Activated T-cell treated with anti-CD3 and anti-CD28 coated beads, Interleukin-2, amount 50 U/mL, for 4 hours (primary cell): ENCODE measurements at places on chromosomes 11 and 22. TPM values are rescaled to one million over a fixed set of nuclear protein-coding genes. Genes with fewer than 3 reads are reported as not detected.

NLRP14 gene
- not detected for total RNA-seq

DNA sequence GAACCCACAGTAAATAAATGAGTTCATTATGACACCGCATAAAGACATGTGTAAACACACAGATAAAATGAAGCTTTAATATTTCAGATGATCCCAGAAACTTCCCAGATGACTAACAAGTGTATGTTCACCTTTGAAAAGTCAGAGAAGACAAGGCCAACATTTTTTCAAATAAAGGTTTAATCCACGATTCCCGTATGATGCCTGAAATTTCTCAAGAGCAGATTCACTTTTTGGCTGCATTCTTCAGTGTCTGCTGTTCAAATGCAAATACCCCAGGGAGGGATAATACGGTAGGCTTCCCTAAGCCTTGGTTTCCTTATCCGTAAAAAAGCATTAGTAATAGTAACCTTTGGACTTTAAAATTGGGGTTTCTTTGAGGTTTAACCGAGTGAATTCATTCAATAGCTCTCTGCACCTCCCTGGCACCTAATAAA is 62.5 kb downstream of the SYTL2 start:
- DNase-seq: no peak

GRCh38 chr22:20429254-20430100 is 8.1 kb downstream of the SCARF2 start:
- peak; percentile 75 for DNase-seq

- DNase-seq: no peak
Measured at GRCh38 chr11:1761857-1762536, 1.7 kb downstream of the CTSD start.

TMEM45B gene
- 0.48 TPM for total RNA-seq

- no peak for DNase-seq
Measured at GRCh38 chr22:38754751-38755154, 1.0 kb downstream of the SUN2 start.

- DNase-seq: no peak
Measured at GRCh38 chr11:19788435-19788834, 75.8 kb downstream of the NAV2 start.

GRCh38 chr11:63909591-63910506 is 7.1 kb downstream of the RCOR2 start:
- DNase-seq: no peak

GRCh38 chr22:47598864-47599263 is 836.4 kb downstream of the TBC1D22A start:
- no peak for DNase-seq

- DNase-seq: no peak
Measured at GRCh38 chr11:8067929-8068575, 13.0 kb upstream of the TUB start.

CASP5 gene
- total RNA-seq: not detected

AKIP1 gene
- 25.6 TPM for total RNA-seq

NXPE1 gene
- not detected for total RNA-seq

- DNase-seq: no peak
Measured at GRCh38 chr11:31725176-31725575, 85.9 kb downstream of the PAX6 start.

DNA sequence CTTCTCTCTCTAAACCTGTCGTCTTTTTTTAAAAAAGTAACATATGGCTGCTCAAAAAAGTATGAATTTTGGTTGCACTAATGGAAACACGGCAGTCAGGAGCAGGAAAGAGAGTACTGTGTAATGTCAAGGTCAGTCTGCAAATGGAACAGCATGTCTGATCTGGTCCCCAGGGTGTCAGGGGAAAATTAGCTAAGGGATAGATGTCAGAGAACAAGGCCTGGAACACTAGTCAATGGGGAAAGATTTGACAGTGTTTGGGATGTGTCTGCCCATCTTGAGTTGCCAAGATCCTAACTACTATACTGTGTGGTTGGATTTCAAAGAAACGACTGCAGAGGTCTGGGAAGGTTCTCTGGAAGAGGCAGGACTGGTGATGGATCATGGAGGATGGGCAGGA is 65.7 kb upstream of the PHOX2A start:
- DNase-seq: no peak

GRCh38 chr11:116104498-116105174 is 600.4 kb upstream of the CADM1 start:
- DNase-seq: no peak

PGGHG gene
- 16.6 TPM for total RNA-seq

DNA sequence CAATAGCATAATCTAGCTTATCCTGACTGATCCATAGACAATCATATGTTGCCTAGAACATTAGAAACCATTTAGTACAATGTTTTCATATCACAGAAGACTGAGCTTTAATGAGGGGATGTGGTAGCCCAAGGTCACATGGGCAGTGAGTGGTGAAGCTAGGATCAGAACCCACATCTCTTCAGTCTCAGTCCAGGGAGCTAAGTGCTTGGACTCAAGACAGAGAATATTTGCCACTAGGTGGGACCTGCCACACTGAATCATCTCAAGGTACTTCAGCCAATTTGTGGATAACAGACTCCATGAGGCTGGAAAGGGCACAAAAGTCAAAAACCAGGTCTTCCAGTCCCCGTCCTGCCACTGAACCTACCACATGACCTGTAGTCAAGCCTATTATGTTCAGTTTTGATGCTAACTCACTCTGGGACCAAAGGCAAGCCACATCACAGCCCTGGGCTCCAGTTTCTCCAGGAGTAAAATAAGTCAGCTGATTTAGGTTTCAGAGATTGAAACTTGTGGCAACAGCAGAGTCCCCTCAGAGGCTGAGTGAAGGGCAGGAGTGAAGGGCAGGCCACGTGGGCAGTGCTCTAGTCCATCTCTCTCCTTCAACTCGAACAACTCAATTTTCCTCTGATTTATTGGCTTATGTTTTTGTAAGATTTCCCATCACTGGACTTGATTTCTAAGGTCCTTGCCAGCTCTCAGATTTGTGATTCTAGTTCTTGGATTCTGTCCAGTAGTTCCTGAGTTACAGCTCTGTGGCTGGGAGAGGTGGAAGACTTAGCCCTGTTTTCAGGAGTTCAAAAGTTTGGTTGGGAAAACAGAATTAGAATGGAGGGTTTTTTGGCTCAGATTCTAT is 84.6 kb upstream of the PHOX2A start:
- DNase-seq: no peak

MAJIN gene
- total RNA-seq: not detected

- DNase-seq: no peak
Measured at GRCh38 chr11:6717426-6717825, 34.3 kb upstream of the MRPL17 start.

BIRC3 gene
- 105 TPM for total RNA-seq

KDM4D gene
- total RNA-seq: 0.90 TPM

DNA sequence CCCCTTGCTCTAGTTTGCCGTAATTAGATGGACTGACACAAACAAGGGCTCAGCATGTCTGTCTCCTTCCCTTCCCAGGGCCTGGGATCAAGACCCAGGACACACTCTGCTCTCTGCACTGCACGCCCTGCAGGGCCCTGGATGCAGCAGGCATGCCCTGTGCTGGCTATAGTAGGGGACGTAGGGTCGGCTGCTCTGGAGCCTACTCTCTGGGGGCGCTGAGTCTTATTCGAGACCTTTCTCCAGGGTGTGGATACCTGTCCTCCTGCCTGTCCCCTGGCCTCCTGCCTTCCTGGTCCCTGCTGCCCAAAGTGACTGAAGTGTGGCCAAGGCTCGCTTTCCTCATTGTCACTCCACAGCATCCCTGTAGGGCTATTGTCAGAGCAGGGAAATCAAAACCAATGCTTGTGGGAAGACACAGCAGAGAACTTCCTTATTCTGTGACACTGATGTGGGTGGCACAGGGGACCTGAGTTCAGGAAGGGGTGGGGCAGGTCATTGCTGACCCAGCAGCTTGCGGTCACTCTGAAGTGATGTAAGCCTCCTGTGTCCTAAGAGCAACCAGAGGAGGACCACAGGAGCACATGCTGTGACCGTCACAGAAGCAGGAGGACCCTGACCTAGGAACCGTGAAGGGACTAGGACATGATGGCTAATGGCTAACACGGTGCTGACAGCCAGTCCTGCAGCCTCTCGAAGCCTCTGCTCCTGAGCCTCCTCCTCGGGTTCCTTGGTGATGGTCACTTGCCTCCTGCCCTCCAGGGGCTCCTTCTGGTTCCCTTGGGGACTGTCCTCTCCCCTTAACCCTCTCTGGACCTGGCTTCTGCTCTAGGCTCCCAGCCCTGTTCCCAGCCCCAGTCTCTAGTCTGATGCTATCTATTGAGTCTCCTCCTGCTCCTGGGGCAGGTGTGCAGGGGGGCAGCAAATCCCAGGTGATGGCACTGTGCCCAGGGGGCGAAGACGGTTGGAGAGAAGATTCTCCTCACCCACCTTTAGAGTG is 10.3 kb downstream of the APOBEC3A start:
- DNase-seq: no peak

DNA sequence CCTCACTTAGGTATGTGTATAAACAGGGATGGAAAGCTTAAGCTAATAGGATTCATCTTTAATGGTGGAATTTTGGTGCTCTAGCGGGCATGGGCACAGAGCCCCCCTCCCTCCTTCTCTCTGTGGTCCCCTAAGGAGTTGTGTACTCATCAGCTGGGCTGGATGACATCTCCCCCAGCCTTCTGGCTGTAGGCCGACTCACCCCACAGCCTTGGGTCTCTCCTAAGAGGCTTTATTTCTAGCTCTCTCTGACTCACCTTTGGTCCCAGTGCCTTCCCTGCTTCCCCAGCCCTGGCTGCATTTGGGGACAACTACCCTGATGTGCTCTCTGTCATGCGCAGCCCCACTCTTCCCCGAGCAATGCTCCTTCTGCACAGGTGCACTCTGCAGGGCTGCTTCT is 26.9 kb downstream of the SLC6A5 start:
- no peak for DNase-seq

DNA sequence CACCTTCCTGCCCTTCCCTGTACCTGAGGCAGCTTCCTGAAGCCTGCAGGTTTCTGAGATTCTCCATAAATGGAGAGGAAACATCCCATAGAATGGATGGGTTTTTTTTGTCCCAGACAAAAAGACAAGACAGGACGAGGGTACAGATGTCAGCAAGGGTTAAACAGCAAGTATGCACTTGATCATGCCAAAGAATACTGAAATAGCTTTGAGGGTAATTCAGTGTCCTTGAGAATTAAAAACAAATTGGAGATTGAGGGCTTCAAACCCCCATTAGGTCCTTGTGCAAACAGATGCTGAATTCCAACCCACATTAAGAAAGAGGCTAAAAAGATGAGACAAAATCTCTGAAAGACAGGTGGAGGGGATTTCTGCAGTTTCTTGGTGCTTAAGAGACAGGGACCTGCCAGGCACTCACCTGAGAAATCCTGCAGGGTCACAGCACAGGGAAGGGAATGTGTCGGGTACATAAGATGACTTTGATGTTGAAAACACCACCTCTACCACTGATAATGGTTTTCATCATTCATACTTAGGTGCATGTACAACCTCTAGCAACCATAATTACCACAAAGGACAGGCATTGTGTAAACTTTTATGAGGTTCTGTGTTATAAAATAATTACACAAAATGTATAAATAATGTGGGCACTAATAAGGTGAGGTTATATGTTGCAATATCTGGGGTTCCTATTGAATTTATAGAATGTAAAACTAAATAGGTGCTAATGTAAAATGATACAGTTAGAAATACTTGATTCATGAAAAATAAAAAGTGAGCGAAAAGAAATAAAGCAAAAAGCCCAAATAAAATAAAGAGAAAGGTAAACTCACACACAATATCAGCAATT is 107.1 kb upstream of the TOP3B start:
- no peak for DNase-seq

DNA sequence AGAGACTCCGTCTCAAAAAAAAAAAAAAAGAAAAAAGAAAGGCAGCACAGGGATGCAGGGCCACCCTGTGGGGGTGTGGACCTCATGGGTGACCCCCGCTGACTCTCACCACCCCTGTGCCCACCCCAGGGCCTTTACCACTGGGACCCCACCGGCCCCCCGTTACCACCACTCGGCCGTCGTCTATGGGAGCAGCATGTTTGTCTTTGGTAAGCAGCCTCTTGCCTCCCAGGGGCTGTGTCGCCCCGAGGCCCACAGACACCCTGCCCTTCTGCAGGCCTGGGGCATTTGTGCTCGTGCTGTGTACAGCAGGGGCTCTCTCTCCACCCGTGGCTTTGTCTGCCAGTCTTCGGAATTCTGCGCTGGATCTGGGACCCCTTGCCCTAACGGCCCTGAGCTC is 5.3 kb downstream of the LZTR1 start:
- no peak for DNase-seq

- DNase-seq: no peak
Measured at GRCh38 chr22:28142361-28142961, 223.4 kb upstream of the PITPNB start.

GRCh38 chr11:120914601-120915000 is 109.3 kb upstream of the TBCEL start:
- DNase-seq: no peak

DNA sequence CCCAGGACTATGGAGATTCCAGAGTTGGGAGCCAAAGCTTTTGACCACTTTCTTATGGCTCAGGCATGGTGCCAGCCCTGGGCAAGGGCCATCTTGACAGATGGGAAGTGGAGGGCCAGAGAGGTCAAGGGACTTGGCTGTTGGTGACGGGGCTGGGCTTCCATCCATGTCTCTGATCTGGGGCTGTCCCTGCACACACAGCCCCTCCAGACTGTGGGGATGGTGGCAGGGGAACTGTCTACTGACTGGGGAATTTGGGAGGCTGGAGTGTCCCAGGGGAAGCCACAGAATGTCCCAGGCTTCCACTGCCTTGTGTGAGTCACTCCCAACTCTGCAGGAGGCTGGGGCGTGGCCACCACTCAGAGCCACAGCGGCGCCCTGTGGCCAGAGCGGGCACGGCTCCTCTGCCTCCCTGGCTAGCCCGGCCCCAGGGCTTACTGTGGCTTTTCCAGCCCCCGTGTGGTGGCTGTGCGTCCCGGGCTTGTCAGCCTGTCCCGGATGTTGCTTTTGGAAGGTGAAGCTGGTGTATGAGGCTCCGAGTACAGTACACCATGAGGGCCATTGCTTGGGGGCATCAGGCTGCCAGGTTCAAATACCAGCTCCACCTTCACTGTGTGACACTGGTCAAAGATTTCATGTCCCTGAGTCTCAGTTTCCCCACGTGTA is 19.6 kb downstream of the C22orf23 start:
- DNase-seq: peak; percentile 75

NLRX1 gene
- 9.7 TPM for total RNA-seq

DNA sequence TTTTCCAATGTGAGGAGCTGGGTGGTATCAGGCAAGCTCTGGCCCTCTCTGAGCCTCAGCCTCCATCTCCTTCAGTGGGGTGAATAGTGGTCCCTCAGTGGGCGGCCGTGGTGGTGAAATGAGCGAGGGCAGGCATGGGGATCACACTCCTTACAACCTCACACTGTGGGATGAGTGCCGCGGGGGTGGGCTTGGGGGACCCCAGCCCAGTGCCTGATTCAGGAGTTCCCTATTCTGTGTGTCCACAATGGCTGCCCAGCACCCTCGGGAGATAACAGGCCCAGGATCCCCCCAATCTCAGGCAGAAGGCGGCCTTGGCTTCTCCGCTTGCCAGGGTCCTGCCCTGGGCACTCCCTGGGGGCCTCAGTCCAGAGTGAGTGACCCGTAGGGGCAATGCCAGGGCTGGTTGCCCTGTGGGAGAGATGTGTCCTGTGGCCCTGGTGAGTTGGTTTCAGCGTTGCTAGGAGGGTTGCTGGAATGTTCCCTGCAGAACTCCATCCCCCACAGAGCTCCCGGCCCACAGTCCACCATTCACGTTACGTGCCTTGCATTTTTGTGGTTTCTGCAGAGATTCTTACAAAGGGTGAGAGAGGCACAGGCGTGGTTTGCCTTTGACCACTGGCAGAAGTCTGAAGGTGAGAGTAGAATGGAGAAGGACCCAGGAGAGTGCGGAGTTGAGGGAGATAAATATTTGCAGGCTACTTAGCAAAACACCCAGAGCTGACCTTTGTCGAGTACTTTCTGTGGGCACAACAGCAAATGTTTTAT is 2.9 kb downstream of the ALDH3B1 start:
- no peak for DNase-seq

OR52N4 gene
- not detected for total RNA-seq

- DNase-seq: no peak
Measured at GRCh38 chr11:118789501-118790356, 1.2 kb downstream of the DDX6 start.

INS gene
- total RNA-seq: not detected
